ENCODE measurements at places on chromosomes 1 and 21. TPM values are rescaled to one million over a fixed set of nuclear protein-coding genes. Genes with fewer than 3 reads are reported as not detected.
A peak's percentile ranks its signal among the peaks of the same experiment; 100 is the strongest.

GRCh38 chr1:248825136-248825535, 579 bp downstream of the SH3BP5L start:
- peak; percentile 37 for DNase-seq

DNA sequence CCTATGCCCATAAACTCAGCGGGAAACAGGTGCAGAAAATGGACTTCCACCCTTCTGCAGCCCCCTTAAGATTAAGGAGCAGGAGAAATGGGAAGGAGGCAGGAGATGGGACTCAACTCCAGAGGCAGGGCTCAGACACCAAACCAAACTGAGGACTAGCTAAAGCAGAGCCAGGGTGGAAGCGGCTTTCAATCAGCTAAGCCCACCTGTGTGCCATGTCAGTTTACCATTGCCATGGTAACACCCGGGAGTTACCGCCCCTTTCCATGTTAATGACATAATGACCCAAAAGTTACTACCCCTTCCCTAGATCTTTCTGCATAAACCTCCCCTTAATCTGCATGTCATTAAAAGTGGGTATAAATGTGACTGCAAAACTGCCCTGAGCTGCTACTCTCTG, 653.5 kb downstream of the PTPRU start:
- DNase-seq, result no peak

- no peak for DNase-seq
Observed at GRCh38 chr1:229031061-229031460, 239.8 kb upstream of the RAB4A start.

GRCh38 chr1:209266590-209267205, 316.8 kb upstream of the CAMK1G start:
- no peak for DNase-seq

DNA sequence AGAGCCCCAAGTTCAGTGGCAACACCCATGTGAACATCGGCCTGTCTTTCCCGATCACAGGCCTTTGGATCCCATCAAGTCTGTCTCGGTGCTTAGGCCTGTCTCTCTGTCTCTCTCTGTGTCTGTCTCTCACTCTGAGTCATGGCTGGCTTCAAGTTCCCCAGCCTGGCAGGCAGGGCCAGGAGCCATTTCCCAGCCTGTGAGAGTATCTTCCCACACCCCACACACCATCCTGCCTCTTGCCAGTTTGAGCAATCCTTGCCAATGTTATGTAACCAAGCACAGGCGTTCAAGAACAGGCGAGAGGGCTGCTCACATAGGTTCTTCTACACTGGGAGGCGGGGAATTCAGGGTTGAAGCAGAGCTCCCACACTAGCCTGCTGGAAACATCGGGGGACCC, 70.0 kb upstream of the TMEM51 start:
- DNase-seq, result no peak

GRCh38 chr1:170604065-170604464, 59.9 kb upstream of the PRRX1 start:
- no peak for DNase-seq

DNA sequence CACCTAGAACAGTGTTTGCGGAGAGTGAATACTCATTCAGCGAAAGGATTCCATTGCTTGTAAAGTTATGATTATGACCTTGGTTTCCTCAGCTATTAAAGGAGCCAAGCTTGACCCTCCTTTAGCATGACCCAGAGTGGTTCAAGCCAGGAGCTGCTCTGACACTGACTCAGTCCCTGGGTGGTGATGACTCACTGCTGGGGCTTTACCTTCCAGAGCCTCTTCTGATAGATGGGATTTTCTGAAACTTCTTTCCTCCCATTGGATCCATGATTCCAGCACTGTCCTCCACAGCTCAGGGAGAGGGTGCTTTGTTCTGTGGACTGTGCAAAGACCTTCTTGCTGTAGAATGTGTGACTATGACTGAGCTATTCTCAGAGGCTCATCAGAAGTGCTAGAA, 77.4 kb downstream of the S1PR1 start:
- no peak for DNase-seq

DNA sequence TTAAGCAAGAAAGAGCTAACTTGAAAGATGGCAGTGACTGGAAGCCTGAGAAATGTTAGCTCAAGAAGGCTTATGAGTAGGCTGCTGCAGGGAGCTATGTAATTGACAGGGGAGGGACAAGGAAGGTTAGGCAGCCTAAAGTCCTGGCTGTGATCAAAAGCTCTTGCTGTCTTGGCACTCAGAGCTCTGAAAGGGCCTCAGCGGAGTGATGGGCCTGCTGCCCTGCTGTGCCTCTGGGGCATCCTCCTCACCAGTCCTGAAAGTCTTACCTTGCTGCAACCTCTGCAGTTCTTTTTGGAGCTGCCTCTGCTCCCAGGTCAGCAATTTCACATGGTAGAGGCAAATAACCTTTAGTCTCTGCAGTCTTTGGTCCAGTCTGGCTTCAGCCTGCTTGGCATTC, 1.8 kb downstream of the CCDC190 start:
- DNase-seq, result no peak

- DNase-seq, result no peak
Observed at GRCh38 chr1:192147221-192147620, 11.0 kb upstream of the RGS18 start.

DNA sequence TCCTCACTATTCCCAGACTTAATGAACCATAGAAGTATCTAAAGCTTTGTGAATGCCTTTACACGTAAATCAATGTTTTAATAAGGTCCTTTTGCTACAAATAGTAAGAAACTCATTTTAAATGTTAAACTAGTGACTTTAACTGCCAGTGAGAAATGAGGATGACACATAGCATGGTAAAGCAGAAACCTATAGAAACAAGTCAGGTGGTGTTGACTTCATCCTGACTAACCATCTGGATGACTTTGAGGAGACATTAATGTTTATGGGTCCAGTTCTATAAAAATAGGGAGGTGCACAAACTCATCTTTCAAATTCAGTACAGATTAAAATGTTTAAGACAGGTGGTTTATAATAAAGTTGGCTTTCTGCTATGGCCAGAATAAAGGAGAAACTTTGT, 85.4 kb downstream of the COLGALT2 start:
- no peak for DNase-seq

DNA sequence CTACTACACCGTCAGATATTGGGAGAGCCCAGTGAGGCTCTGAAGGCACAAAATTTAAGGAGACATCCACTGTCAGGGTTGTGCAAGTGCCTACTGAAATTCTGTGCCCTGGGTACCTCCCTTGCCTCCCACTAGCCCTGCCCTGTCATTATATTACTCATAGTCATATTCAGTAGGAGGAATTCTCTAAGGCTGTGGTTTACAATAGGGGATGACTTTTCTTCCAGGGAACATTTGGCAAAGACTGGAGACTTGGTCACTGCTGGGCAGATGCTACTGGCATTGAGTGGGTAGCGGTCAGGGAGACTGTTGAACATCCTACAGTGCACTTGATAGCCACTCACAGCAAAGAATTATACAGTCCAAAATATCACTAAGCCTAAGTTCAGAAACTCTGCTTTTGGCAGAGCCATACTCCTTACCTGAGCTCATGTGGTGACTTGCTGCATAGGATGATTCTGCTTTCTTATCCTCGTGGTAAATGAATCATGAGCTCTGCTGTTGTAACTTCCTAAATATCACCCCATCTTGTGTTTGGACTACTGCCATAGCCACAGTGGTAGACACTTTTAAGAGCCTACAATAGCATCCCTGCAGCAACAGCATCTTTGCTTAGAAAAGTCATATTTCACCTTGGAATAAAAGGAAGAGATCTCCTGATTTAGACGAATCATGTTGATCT, 563.4 kb upstream of the PLXNA2 start:
- no peak for DNase-seq

DNA sequence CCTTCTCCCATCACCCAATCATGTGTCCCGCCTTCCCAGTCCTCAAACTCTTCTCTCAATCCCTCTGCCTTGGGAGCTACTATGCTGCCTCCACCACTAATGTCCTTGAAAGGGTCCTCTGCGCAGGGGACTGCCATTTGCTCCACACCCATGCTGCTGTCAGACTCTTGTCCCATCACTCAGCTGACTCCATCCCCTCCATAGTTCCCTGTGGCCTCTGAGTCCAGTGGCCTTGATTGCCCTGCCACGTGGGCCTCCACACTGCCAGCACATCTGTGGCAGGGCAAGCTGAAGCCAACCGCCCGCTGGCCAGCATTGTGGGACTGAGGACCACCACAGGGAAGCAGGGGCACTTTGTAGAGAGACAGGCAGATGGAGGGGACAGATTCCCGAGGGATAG, 1.3 kb upstream of the TNNT2 start:
- no peak for DNase-seq

- no peak for DNase-seq
Observed at GRCh38 chr1:11854519-11854918, 4.2 kb downstream of the NPPB start.

DNA sequence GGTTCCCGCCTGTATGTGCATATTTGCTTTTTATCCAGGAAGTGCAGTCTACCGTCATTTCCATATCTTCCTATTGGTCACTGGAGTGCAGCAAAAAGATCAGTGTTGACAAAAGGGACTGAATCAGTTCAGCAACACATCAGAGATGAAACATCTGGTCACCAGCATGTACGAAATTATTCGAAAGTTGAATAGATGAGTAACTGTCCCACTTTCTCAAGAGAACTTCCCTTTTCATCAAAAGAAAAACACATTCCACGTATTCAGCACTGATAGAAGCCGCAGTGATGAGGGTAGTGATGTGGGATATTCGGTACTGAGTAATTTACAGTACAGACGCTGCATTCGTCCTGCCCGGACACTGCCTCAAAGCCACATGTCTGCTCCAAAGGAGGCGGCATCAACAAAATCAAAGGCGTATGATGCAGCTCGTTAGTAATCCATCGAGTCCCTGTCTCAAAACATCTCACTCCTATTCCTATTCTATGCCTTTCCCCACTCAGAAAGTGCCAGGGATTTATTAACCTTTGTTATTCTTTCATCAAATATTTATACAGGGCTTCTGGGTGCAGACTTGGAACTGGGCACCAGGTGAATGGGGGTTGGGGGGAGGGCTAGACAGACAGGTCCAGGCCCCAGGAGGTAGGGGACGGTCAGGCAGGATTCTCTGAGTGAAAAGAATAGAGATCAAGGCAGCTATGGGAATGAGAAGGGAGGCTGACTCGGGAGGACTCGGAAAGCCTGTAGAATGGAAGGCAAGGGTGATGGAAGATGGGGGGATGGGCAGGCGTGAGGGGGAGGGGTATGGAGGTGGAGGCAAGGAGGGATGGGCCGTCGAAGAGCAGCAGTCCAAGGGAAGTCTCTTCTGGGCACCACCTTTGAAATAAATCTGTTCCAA, 79.5 kb upstream of the SLC45A1 start:
- DNase-seq, result no peak

DNA sequence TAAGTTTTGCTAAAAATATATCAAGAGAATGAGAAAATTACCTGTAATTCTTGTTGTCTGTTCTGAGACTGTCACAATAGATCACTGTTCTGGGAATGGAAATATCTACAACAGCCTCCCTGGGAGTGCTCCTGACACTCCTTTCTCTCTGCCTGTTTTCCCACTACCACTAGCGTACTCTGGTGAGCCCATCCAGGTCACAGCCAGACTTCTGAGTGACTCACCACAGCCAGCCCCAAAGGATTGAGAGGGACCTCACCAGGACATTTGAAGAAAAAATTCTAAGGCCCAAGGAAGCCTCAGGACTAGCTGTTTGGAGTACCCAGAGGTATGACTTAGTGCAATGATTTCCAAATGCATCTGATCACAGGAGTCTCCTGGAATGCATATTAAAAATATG, 39.0 kb upstream of the TADA1 start:
- DNase-seq, result no peak

DNA sequence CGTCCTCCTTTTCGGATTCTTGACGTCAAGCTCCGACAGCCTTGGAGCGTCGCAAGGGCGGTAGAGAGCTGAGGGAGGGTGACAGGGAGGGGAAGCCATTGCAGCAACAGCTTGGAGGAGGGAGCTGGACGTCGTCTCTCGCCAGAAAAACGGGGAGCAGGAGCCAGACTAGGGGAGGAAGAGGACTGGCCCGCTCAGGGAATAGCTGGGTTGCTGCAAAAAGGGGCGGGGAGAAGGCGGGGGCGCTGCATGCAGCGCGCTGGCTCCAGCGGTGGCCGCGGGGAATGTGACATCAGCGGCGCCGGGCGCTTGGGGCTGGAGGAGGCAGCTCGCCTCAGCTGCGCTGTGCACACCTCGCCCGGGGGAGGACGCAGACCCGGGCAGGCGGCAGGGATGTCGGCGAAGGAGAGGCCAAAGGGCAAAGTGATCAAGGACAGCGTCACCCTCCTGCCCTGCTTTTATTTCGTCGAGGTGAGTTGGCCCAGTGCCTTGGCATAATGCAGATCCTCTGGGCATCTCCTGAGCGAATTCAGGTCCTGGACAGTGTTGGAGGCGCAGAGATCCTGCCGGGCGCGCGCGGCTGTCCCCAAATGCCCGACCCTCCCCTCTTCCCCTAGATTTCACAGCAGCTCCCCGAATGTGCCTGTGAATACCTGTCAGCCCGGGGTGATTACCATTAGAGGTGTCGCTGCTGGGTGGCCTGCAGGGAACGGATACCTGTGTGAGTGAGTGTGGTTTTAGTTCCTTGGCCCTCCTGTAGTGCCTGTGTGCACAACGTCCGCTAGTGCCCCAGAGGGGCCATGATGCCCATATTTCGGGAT, at the start of gene PLPPR4:
PLPPR4 (plus strand) TSS at position 292 of the 821 bp plus-strand sequence; CDS start at position 394, 102 bp downstream.
- DNase-seq, result peak; percentile 88

DNA sequence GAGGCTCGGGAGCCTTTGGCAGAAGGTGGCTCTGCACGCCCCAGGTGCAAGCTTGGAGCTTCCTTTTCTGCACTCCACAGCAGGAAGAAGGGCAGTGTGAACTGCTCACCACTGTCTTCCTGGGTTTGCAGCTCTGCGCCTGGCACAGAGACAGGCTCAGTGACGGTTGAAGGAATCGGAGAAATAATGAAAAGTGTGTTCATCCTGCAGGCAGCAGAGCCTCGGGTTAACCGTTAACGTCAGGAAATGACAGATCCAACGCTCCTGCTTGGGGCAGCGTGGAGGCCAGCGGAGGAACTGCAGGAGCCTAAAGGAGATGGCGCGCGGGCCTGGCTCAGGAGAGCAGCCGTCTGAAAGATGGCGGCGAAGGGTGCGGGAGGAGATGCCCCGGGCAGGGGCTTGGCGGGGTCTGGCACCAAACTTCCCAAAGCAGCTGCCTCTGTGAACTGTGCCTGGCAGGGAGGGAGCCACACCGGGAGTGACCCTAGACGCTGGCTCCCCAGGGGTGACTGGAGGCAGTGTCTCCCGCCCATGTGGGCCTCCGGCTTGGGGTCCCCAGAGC, 10.9 kb upstream of the SAMD11 start:
- DNase-seq, result no peak

GRCh38 chr1:206646504-206646903, 11.2 kb downstream of the DYRK3 start:
- no peak for DNase-seq

DNA sequence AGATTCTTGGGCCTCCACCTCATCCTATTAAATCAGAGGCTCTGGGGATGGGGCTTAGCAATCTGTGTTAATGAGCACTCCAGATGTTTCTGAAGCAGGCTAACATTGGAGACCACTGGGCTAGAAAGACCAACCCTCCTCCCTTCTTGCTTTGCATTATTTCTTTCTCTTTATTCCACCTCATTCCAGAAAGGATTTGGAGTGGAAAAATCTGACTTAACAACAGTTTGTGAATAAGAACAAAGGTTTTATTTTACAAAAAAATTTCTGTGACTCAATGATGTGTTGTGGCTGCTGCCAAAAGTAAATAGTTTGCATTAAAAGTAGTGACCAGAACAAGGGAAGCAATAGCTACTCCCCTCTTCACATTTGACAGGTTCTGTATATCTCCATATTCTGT, 79.4 kb downstream of the TGFB2 start:
- DNase-seq, result no peak

GRCh38 chr1:38061883-38062328, 15.3 kb upstream of the POU3F1 start:
- DNase-seq, result no peak

Gene BCAR3
- 15.3 TPM for total RNA-seq

Gene MDM4
- total RNA-seq, result 36.8 TPM

Gene TRIM67
- 0.04 TPM for total RNA-seq

Gene TNNI3K
- 2.2 TPM for total RNA-seq

Gene FCRL2
- not detected for total RNA-seq

Gene DDAH1
- total RNA-seq, result 29.7 TPM

All from muscle of leg (tissue), 16 donors.